H1 (cell line): ENCODE measurements at places on chromosomes 5 and 9.

GRCh38 chr9:83034026-83034425 lies 28.9 kb downstream of the RASEF start:
- no peak for DNase-seq

DNA sequence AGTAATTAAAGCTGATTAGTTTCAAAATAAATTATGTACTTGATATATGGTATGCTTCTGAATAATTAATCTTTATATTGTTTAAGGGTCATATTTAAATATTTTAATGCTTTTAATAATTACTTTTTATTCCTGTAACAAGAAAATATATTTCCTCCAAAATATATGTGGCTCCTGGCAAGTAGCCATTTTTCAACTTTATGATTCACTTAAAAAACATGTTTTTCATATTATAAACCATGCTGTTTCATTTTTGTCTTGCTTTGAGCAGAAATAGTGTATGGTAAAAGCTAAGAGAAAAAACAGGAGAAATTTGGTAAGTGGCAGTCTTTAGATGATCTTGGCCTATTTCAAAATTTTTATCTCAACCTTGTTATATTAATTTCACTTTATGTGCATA lies 14.6 kb downstream of the SPATA9 start:
- no peak for DNase-seq

DNA sequence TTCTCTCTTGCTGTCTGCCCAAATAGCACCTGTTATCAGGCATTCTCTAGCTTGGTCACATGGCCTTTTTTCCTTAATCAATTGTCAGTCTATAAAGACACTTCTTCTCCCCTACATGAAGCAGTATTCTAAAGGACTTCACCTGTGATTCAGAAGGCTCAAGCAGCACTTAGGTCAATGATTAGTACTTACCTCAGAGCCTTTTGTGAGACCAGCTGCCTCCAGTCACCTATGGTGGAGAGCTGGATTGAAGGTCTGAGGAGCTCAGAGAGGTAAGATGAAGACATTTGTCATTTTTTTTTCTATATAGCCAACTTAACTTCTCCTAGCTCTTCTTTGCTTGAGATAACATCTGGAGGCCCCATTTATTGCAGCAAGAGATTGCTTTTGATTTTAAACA lies 278.3 kb upstream of the PCSK5 start:
- DNase-seq, result no peak

DNA sequence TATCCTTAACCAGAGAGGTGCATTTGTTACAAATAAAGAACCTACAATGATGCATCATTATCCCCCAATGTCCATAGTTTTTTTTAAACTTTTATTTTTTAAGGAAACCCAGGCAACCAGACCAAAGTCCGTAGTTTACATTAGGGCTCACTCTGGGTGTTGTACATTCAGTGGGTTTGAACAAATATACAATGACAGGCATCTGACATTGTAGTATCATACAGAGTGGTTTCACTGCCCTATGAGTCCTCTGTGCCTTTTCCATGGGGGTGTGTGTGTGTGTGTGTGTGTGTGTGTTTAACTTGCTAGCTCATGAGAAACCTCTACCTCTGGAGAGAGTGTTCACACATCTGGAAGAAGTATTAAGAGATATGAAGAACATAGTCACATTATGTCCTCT lies 141.5 kb downstream of the KDM4C start:
- DNase-seq, result no peak

GRCh38 chr5:170360709-170361108 lies 28.5 kb downstream of the KCNMB1 start:
- DNase-seq, result no peak
